ENCODE measurements at places on chromosomes 2 and 18.

DNA sequence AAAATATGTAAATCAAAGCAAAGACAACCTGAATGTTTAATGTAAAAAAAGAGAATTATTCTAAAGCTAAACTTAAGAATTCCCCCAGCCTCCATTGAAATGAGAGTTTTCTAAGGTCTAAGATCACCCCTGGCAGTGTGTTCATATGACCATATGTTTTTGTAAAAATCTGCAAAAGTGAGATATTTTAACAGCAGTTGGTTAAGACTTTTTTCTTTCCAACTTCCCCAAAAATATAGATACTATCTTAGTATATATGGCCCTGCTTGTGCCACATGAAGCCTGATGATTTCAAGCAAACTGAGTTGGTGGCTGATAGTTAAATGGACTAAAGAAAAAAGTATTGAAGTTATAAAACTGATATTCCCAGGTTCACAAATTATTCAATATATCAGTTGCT is 35.4 kb downstream of the ZNF804A start:
- DNase-seq: no peak

DNA sequence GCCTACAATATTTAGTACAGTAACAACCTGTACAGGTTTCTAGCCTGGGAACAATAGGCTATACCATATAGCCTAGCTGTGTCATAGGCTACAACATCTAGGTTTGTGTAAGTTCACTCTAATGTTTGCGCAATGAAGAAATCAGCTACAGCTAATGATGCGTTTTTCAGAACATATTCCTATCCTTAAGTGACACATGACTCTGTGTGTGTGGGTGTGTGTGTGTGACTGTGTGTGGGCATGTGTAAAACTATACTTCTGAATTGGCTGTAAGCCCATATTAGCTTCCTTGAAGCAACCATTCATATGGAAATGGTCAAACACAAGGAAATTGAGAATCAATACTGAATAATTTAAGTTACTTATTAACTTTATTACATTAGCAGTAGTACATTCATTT is 120.8 kb upstream of the SULT1C3 start:
- no peak for DNase-seq

- DNase-seq: peak; percentile 39
Measured at GRCh38 chr2:20524412-20525040, 77.7 kb downstream of the RHOB start.

DNA sequence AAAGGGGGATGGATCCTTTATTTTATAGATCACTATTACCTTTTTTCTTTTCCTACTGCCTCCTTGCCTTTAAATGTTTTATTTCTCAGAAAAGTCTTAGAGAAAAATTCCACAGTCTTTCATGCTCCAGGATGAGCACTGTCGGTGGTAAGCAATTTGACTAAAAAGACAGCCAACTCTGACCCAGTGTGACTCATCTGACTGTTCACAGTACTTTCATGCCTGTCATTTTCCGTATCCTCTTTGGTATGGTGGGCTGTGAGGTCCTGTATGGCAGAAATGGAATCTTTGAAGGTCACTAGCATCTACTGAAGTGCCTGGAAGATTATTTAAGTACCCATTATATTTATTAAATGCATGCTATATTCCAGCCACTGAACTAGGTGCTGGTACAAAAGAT is 2.1 kb upstream of the RFTN2 start:
- peak; percentile 70 for DNase-seq

Data from fibroblast of mammary gland (primary cell).